ENCODE measurements at places on chromosomes 5 and 9.

GRCh38 chr5:2549354-2549753 lies 202.1 kb downstream of the IRX2 start:
- DNase-seq: no peak

DNA sequence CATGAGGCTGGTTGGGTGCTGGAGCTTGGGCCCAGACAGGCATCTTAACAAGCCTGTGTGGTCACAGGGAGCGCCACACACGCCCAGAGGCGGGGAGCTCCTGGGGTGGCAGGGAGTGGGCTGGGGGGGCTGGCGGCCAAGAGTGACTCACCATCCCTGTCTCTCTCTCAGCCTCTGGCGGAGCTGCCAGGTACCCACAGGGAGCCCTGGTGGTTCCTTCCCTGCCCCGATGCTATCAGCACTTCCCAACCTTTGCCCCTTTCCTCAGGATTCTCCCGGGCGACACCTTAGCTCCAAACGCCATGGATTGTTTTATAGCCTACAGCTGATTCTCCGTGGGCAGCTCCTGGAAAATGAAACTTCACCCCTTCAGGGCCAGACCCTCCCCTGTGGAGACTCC lies 5.5 kb downstream of the SLC9A3 start:
- no peak for DNase-seq

DNA sequence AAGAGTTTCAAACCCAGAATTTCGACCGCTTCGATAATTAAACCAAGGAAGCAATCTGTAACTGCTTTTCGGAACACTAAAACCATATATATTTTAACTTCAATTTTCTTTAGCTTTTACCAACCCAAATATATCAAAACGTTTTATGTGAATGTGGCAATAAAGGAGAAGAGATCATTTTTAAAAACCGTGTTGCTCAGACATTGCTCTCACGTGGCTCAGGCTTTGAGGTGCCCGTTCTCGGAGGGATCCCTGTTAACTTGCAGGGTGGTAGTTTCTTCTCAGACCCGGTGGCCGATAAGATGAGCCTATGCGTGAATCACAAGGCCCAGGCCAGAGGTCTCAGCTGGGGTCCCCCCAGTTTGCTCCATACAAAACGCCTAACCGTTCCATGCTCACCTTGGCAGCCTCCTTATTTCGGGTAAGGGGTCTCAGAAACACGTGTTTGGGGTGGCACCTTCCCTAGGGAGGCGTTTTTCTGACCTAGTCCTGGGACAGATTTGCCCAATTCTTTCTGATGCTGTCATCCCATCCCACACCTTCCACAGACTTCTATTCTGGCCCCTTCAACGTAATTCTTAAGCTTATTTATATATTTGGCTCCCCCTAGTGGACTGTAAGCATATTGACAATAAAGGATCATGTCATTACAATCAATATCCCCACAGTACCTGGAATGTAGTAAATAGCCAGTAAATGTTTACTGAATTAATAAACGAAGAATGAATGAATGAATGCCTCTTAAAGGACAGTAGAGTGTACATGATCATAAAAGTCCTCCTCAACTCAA lies 48.1 kb downstream of the THBS4 start:
- no peak for DNase-seq

DNA sequence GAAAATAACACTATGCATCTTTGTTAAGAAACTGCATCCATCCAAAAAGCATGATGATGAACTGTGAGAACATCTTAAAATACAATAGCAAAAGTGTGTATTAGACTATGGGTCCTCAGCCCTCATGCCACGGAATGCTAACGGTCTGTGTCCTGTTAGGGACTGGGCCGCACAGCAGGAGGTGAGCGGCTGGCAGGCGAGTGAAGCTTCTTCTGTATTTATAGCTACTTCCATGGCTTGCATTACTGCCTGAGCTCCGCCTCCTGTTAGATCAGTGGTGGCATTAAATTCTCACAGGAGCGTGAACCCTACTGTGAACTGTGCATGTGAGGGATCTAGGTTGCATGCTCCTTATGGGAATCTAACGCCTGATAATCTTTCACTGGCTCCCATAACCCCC lies 129.8 kb downstream of the NXNL2 start:
- DNase-seq: no peak

- DNase-seq: no peak
These were observed 11.6 kb downstream of the ABL1 start for GRCh38 chr9:130846487-130847305.

DNA sequence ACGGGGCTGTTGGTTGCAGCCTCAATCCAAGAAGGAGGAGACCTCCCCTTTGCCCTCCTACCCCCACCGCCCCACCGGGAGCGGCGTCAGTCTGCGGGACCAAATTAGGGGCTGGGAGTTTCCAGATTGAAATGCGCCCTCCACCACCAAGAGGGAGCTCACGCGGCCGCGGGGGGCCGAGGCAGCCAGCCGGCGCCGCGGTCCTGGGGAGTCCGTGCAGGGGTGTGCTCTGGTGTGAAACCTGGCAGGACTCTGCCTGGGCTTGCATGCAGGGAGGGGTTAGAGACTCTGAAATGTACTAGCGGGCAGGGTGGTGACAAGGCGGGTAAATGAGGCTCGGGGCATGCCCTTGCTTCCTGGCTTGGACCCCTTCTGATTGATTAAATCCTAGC lies 989 bp upstream of the FBN2 start:
- DNase-seq: no peak

- no peak for DNase-seq
These were observed 20.2 kb downstream of the EEIG1 start for GRCh38 chr9:127960410-127961154.

DNA sequence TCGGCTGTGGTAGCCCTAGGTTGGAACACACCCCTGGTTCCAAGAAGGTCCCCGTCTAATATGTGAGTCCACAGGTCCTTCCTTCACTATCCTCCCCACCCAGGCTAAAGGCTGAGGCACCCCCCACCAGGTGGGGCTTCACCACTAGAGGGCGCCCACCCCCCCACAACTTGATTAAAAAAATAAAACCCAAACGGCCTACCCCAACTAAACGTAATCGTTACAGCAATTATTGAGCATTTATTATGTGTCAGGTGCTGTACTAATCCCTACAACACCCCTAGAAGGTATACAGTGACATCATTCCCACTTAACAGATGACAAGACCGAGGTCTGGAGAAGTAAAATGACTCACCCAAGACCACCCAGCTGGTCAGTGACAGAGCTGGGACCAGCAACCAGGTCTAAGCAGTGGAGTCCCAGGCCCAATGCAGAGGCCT lies 65.0 kb downstream of the FGF18 start:
- DNase-seq: no peak

DNA sequence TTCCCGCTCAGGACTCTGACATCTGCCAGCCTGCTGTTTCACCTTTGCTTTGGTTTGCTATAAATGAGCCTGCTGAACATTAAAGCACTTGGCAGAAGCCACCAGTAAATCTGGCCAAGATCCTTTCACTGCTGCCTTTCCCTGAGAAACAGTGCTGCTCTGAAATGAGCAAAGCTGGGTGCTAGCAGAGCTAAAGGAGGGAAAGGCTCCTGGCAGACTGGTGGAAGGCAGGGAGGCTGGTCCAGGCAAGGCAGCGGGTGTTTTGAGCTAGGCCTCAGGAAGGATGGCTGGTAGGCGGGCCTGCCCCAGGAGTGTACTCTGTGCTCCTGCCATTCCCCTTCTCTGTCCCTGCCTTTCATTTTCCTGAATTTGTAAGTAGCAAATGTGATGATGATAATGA lies 52.5 kb upstream of the PTGS1 start:
- DNase-seq: no peak

- DNase-seq: no peak
These were observed 995.8 kb upstream of the WWC1 start for GRCh38 chr5:167295681-167296005.

DNA sequence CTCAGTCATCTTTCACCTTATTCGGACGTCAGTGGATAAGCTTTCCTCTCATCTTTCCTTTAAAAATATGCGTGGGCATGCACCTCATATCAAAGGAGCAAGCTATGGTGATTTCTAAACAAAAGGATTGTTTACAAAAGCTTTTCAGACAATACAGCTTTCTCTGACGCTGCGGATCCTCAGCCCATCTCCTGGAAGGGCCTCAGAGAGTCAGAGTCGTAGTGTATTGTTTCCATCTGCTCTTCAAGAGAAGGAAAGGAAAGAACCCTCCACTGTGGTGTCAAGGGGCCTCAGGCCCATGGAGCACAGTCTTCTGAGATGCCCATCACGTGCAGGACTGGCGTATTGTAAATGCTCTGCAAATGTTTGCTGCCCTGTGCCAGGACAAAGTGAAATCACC lies 163.4 kb upstream of the MAP1B start:
- DNase-seq: no peak

- no peak for DNase-seq
These were observed 83.2 kb downstream of the AK8 start for GRCh38 chr9:132794730-132795380.

GRCh38 chr9:83544002-83544698 lies 5.9 kb upstream of the FRMD3 start:
- DNase-seq: no peak

DNA sequence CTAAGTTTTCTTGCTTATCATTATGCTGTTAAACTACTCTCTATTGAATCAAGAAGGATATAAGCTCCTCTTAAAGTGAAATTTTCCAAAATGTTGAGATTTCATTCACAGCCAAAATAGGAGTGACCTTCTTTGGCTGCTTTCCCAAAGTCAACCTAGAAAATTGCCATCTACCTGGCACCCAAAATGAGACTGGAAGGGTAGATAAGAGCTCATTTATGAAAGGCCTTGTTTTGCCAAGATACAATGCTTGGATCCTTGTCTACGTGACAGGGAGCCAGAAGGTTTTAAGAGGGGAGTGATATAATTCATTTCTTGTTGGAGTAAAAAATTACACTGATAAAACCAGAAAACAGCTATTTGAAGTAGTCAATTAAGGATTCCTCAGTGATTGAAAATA lies 287.1 kb downstream of the IZUMO3 start:
- DNase-seq: no peak

GRCh38 chr9:110006657-110007056 lies 201.3 kb downstream of the C9orf152 start:
- DNase-seq: no peak

DNA sequence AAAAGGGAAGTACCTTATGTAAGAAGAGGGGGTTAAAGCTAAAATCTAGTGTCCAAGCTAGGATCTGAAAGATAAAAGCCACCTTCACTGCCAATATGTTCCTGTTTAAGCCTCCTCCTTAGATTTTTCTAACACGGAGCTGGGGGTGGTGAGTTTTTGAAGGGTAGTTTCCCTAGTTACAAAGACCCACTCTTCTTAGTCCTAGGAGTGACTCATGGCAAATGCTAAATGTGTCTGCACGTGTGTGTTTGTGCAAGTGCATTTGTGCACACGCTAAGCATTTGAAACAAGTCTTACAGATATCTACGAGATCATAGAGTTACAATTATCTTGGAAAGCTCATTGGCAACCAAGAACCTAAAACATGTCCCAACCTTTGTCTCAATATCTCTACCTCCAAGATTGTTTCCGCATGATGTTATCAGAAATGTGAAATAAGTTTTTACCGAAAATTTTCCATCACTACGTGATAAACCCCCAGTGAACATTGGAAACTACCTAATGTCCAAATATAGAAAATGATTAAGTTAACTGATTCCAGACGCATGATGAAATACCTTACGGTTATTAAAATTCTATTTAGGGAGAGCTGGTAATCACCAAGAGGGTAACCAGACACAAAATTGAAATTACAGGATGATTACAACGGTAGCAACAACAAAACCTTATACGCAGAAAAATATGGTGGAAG lies 78.0 kb upstream of the HRH2 start:
- no peak for DNase-seq

GRCh38 chr5:170821257-170821800 lies 37.8 kb downstream of the GABRP start:
- no peak for DNase-seq

- DNase-seq: no peak
These were observed 28.8 kb downstream of the TCERG1 start for GRCh38 chr5:146475906-146476305.

DNA sequence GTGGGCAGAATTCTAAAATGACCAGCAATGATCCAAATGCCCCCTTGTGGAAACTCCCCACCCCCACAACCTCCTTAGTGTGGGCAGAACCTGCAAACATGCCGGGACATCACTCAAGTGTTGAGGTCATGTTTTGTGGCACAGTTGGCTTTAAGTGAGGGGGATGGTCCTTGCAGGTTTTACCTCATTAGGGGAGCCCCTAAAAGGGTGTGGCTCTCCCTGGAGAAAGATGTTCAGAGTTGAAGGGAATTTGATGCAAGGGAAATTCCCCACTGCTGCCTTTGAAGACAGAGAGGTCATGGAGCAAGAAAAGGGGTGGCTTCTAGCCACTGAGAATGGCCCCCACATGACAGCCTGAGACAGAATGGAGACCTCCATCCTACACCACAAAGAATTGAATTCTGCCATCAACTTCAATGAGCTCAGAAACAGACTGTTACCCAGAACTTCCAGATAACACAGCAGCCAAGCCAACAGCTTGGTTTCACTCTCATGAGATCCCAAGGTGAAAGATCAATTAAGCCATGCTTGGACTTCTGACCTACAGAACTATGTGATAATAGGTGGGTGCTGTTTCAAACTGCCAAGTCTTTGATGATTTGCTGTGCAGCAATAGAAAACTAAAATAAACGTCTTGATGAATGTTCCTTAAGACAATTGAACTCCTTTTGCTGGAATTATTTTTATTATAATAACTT lies 103.4 kb downstream of the MED10 start:
- no peak for DNase-seq

GRCh38 chr9:120668399-120668798 lies 45.9 kb downstream of the MEGF9 start:
- DNase-seq: no peak

DNA sequence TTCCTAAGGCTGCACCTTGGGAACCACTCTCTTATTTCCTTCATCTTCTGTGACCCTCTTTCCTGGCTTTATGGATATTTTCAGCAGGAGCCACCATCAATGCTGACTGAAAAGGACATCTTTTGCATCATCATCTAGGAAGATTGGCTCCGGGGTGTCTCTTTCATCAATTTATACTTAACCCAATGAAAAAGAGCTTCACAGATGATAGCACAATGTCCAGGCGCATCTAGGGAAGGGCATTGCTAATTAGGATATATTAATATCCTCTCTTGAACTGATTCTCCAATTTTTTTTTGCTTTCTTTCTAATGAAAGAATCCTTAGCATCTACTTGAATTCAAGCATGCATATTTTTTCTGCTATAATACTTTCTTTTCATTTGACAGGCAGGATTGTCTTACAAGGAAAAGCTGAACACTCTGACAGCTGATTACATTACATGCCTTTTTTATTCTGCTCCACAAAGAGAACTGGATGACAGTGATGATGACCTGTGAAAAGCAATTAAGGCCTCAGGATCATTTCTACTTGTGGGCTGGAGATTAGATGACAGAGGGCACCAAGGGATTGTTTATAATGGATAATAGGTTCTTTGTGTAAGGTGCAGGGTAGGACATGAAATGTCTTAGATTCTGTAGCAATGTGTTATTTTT lies 60.2 kb downstream of the PCSK1 start:
- DNase-seq: no peak

DNA sequence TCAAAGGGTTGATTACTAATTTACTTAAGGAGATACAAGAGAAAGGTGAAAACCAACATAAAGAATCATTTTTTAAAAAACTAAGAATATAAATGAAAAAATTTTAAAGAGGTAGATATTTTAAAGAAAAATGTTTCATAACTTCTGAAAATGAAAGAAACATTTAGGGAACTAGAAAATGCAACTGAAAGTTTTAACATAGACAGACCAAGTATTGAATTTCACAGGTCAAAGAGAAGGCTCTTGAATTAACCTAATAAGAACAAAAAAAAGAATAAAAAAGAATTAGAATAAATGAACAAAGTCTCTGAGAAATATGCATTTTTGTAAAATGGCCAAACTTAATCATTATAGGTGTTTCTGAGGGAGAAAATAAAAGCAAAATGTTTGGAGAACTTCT lies 16.1 kb upstream of the FAM174A start:
- DNase-seq: no peak

GRCh38 chr5:177458912-177459350 lies 12.3 kb downstream of the PRR7 start:
- DNase-seq: no peak
